NCI-H460 (cell line): ENCODE measurements at places on chromosomes 6 and 20. TPM values are rescaled to one million over a fixed set of nuclear protein-coding genes. Genes with fewer than 3 reads are reported as not detected.

The CLDN20 gene
- total RNA-seq = not detected in 2 replicates

The SASH1 gene
- 10.0 and 11.7 TPM in 2 replicates for total RNA-seq

DNA sequence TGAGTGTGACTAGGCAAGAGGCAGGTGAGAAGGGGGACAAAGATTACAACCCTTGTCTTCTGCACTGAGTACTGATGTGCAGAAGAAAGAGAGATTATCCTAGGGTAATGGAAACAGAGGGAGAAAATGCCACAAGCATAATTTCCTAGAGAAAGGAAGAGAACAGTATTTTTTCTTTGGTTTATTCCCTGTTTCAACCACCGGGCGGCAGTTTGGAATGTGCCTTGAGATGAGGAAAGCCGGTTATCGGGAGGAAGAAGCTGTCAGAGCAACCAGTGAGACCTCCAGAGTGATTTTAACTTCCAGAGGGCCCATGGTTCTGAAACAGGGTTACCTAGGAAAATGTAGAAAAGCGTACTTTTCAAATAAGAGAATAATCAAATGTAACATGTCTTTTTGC lies 121.4 kb downstream of the REV3L start:
- DNase-seq = peak; percentile 13

- no peak for DNase-seq
These were observed 71.2 kb downstream of the HIVEP1 start for GRCh38 chr6:12083302-12083701.

DNA sequence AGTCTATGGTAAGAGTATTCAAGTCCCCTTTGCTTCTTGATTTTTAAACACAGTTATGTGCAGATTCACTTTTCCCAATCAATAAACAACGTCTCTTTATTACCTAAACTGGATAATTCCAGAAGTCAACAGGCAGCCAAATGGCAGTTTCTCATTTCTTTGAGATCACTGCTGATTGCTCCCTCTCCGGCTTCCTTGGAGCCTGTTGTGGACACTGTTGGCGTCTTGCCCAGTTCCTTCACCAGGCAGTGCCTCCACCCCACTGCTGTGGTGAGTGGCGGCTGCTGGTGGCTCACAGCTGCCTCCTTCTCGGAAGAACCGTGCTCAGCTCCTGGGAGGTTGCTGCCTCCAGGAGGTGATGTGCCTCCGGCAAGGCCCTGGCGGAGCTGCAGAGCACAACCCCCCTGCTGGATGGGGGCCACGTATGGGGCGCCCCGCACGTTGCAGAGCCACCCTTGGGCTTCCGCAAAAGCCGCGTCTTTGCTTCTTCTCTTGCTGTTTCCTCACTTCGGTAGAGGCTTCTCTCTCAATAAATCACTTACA lies 105.1 kb upstream of the CNKSR3 start:
- DNase-seq = peak; percentile 58
